ENCODE measurements at places on chromosomes 5 and 9. TPM values are rescaled to one million over a fixed set of nuclear protein-coding genes. Genes with fewer than 3 reads are reported as not detected.

The TMEM174 gene
- not detected for total RNA-seq

The MOB3B gene
- total RNA-seq = 15.3 TPM

The PROB1 gene
- total RNA-seq = 2.2 TPM

The TNC gene
- total RNA-seq = 5.1 TPM

The PCDHB5 gene
- 29.4 TPM for total RNA-seq

The C5orf52 gene
- total RNA-seq = not detected

The THBS4 gene
- total RNA-seq = 5.6 TPM

The QRFP gene
- not detected for total RNA-seq

The PCDHGB5 gene
- 4.0 TPM for total RNA-seq

The KLHL3 gene
- 32.1 TPM for total RNA-seq

The SLCO6A1 gene
- total RNA-seq = 2.0 TPM

The JMY gene
- total RNA-seq = 15.0 TPM

The TLE1 gene
- 68.7 TPM for total RNA-seq

Measured in progenitor cell of endocrine pancreas (in vitro differentiated cells).